ENCODE measurements at places on chromosomes 3 and 15.

DNA sequence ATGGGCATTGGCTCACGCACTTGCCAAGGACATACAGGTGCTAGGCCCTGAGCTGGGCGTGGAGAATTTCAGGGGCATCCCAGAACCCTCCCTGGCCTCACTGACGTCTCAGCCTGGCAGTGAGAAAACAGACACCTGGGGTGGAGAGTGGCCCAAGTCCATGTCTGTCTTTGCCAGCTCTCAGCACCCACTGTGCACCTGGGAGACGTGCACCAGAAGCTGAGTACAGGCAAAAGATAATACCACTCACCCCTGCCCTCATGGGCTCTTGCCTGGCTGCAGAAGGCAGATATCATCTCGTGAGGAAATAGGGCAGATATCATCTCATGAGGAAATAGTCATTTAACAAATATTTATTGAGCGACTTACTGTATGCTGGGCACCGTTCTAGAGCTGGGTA lies 8.0 kb downstream of the LOXL1 start:
- no peak for DNase-seq

- no peak for DNase-seq
These were observed 48.7 kb upstream of the NR2E3 start for GRCh38 chr15:71761649-71762048.

GRCh38 chr3:106263011-106263410 lies 394.2 kb upstream of the CBLB start:
- no peak for DNase-seq

DNA sequence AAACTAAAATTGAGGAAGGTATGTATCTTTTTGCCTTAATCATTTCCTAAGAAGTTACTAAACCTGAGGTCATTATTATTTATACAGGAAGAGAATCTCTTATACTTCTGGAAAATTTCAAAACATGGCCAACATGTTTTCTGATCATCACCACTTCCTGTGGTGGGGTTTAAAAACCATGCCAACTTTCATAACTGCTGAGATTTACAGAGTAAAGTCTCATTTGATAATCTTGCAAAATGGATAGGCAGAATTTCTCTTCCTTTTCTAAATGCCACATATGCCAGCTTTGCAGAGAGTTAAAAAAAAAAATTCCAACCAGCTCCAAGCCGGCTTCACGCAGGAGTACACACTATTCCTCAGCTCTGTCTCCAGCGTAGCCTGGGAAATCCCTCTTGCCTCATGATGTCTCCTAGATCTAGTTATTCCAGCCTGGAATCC lies 124.3 kb upstream of the SPRED1 start:
- no peak for DNase-seq

GRCh38 chr15:35533130-35534110 lies 12.5 kb downstream of the DPH6 start:
- DNase-seq = no peak

- no peak for DNase-seq
These were observed 31.0 kb downstream of the ATP10A start for GRCh38 chr15:25832158-25832557.

GRCh38 chr3:193744822-193745684 lies 152.0 kb downstream of the OPA1 start:
- DNase-seq = no peak

GRCh38 chr3:4751029-4751501 lies 228.2 kb upstream of the BHLHE40 start:
- DNase-seq = no peak

- DNase-seq = no peak
These were observed 157.3 kb upstream of the CGNL1 start for GRCh38 chr15:57218826-57219576.

DNA sequence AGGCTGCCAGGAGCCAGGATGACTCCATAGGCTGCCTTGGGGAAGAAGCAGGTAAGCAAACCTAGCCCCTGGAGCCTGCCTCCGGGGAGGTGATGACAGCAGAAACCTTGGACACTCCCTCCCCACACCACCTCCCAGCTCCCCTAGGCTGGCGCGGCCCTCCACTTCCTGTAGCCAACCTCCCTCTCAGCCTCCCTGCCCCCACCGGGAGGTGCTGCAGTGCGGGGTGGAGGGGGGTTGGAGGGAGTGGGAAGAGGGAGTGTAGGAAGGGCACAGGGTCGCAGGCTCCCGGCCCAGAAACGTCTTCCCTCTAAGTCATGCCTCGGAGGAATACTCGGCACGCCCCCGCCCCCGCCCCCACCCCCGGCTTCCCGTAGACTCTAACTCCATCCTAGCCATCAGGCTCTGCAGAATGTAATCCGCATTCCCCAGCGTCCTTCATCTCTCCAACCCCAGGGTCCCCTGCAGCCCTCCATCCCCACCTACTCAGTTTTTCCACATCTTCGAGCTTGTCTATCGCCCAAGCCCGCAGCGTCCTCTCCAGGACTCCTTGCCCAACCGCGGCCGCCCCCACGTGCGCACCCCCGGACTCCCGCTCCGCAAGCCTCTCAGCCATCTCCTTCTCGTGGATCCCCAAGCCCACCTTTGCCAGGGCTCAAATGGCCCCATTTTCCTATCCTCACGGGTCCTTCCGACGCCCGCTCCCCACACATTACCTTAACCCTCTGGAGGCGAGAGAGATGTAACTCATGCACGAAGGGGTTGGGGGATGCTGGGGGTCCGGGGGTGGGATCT lies 528 bp downstream of the LPCAT4 start:
- no peak for DNase-seq

- DNase-seq = no peak
These were observed 25.1 kb downstream of the SHISA5 start for GRCh38 chr3:48478626-48479555.

DNA sequence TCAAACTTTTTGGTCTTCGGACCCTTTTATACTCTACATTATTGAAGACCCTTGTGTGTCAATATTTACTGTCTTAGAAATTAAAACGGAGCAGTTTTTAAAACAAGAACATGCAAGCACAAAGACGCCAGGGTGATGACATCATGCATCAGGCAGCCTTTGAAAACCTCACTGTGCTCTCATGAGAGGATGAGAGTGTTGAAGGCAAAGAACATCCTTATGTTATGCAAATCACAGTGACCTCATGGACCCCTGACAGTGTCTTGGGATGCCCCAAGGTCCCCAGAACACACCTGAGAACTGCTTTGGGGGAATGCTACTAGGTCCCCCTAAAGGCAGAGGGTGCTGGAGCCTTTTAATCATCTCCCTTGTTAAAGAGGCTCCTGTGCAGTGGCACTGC lies 51.6 kb downstream of the CHDH start:
- DNase-seq = no peak

DNA sequence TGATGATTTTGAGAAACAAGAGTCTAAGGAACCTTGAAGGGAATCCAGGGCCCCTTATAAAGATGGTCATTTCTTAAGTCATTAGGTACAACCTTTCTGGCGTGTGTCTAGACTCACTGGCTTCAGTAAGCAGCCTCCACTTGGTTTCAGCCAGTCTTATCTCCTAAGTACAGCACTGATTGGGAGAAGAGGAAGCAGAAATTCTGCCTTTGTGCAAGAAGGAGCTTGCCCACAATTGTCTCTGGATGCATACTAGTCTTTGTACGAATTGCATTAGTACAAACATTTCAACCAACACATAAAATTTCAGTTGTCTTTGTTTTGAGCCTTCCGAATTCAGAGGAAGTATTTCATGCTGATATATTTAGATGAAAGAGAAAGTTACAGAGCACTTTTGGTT lies 139.4 kb downstream of the SLCO3A1 start:
- DNase-seq = no peak

DNA sequence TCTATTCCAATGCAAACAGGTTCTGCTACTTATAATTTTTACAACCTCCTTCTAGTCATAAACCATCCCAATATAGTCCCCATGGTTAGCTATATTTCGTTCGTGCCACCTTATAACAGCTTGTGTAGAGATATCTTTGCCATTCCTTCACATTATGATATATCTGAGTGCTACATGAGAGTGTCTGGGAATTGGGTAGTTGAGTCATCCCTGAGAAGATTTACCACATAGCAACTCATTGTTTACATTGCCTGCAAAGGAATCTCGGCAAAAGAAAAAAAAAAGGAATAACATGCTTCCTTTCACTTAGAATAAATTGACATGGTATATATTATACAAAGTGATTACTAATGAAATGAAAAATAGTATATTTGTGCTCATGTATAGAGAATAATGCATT lies 86.0 kb upstream of the VGLL3 start:
- no peak for DNase-seq

GRCh38 chr15:33330931-33331330 lies 20.2 kb downstream of the RYR3 start:
- DNase-seq = no peak

Data from stimulated activated CD4-positive, alpha-beta T cell treated with anti-CD3 and anti-CD28 coated beads, Interleukin-12 subunit alpha, Interleukin-12 subunit beta, amount 100 ng/mL, for 48 hours (primary cell).